ENCODE measurements at places on chromosomes 4 and X. TPM values are rescaled to one million over a fixed set of nuclear protein-coding genes. Genes with fewer than 3 reads are reported as not detected.

ETDA gene
- not detected for polyA plus RNA-seq

UGT2B10 gene
- polyA plus RNA-seq: not detected

TSPAN6 gene
- 55.4 TPM for polyA plus RNA-seq

FUNDC1 gene
- polyA plus RNA-seq: 20.0 TPM

PF4V1 gene
- not detected for polyA plus RNA-seq

PITX2 gene
- 2.1 TPM for polyA plus RNA-seq

FAM193A gene
- 10.2 TPM for polyA plus RNA-seq

COL25A1 gene
- 0.06 TPM for polyA plus RNA-seq
